ENCODE measurements at places on chromosomes 5 and 9.

DNA sequence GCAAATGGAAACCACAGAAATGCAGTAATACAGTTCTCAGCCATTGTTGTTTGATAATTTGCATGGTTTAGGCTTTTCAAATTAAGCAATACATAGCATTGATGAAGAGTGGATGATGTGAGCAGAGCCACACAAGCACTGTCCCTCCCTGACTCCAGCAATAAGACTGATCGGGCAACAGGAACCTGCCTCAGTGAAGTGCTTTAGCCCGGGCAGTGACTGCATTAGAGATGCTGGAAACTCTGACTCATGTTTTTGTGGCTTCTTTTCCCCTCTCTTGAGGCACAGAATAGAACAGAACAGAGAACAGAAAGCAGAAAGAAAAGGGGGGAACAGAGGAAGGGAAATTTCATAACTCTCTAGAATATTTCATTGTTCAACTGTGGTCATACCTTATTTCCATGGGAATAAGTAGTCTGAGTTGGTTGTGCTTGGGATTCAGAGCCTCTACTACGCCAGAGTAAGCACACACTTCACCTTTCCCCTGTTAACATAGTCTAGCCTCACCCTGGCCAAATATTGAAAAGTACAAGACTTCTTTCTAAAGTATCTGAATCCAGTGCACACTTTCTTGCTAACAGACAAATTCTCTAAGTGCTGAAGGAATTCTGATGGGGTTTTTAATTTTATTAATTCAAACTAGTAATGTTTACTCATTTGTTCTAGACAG is 164.8 kb upstream of the VCAN start:
- H3K4me1 ChIP-seq = no peaks in the 10 kb centered on the region
- no peak for DNase-seq
- no peaks in the 10 kb centered on the region for H3K36me3 ChIP-seq
- no peaks in the 10 kb centered on the region for H3K27me3 ChIP-seq
- H3K4me3 ChIP-seq = no peak overlapping the region

DNA sequence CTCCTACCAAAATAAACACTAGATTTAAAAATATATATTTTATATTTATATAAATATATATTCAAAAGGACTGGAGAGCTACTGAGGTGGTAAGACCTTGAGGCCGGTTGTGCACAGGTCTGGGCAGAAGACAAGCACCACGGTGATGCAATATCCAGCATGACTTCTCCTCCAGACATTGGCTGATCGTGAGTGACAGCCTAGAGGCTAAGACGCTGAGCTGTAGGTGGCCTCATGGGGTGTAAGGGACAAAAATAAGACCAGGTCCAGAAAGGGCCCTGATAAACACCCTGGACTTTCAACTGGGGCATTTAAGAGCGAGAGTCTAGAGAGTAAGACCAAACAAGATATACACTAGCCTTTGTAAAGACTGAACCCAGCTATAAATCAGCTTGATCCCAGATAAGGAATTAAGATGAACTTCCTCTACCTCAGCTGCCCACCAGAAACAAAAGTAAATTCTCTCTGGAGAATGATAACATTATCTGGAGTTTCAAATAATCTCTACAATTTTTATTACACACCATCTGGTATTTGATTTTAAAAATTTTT is 14.2 kb upstream of the C5orf47 start:
- no peak overlapping the region for H3K4me3 ChIP-seq
- H3K36me3 ChIP-seq = no peaks in the 10 kb centered on the region
- peaks cover 4% of the 10 kb centered on the region for H3K4me1 ChIP-seq
- DNase-seq = no peak
- no peaks in the 10 kb centered on the region for H3K27me3 ChIP-seq

- no peak overlapping the region for H3K27ac ChIP-seq
- DNase-seq = no peak
- H3K27me3 ChIP-seq = no peaks in the 10 kb centered on the region
- no peak overlapping the region for H3K4me3 ChIP-seq
Measured at GRCh38 chr9:592225-592624, 249.3 kb upstream of the DMRT1 start.

- H3K27ac ChIP-seq = no peak overlapping the region
- H3K36me3 ChIP-seq = no peaks in the 10 kb centered on the region
- no peak for DNase-seq
Measured at GRCh38 chr9:6984941-6985578, 227.3 kb downstream of the KDM4C start.

GRCh38 chr9:130419521-130420035 is 25.2 kb upstream of the ASS1 start:
- no peak for DNase-seq
- no peak overlapping the region for H3K4me3 ChIP-seq
- H3K4me1 ChIP-seq = no peaks in the 10 kb centered on the region
- no peaks in the 10 kb centered on the region for H3K27me3 ChIP-seq

GRCh38 chr5:150245808-150246207 is 43.8 kb downstream of the CAMK2A start:
- peaks cover 2% of the 10 kb centered on the region for H3K4me1 ChIP-seq
- H3K36me3 ChIP-seq = no peaks in the 10 kb centered on the region
- no peak overlapping the region for H3K27ac ChIP-seq
- DNase-seq = no peak
- no peaks in the 10 kb centered on the region for H3K27me3 ChIP-seq

GRCh38 chr5:113153512-113154097 is 177.0 kb downstream of the DCP2 start:
- no peak overlapping the region for H3K4me3 ChIP-seq
- H3K27ac ChIP-seq = peak overlapping the region; percentile 93
- peaks cover 38% of the 10 kb centered on the region for H3K4me1 ChIP-seq
- H3K27me3 ChIP-seq = no peaks in the 10 kb centered on the region
- H3K36me3 ChIP-seq = no peaks in the 10 kb centered on the region
- DNase-seq = peak; percentile 48
